ENCODE measurements at places on chromosomes 7 and 10.

DNA sequence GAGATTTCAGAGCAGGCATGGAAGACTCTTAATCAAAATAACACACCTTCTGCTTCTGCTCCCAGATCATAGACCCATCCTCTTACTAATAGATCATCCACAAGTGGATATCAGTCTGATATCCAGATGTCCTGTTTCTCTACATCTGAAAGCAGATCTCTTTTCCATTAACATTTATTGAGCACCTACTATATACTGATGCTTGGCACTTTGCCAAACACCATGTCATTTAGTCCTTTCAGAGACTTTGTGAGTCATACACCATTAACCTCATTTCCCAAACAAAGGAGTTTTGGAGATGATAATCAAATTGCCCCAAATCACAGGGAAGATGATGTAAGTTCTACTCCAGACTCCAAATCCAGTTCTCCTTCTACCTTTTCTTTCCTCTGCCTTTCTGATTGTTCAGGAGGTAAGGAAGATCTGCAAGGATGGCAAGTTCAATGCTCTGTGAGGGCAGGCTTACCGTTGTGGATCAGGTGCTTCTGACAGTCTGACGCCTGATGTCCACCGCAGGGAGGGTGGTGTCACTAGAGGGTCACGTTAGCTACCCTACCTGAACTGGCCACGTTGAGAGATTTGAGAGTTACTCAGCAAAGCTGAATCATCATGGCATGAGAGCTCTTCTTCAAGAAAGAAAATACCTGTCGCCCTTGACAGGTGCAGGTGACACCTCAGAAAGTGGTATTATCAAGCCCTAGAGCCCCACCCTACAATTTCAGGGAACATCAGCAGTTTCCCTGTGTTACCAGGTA, 269.6 kb upstream of the ZMIZ1 start:
- no peak for DNase-seq

DNA sequence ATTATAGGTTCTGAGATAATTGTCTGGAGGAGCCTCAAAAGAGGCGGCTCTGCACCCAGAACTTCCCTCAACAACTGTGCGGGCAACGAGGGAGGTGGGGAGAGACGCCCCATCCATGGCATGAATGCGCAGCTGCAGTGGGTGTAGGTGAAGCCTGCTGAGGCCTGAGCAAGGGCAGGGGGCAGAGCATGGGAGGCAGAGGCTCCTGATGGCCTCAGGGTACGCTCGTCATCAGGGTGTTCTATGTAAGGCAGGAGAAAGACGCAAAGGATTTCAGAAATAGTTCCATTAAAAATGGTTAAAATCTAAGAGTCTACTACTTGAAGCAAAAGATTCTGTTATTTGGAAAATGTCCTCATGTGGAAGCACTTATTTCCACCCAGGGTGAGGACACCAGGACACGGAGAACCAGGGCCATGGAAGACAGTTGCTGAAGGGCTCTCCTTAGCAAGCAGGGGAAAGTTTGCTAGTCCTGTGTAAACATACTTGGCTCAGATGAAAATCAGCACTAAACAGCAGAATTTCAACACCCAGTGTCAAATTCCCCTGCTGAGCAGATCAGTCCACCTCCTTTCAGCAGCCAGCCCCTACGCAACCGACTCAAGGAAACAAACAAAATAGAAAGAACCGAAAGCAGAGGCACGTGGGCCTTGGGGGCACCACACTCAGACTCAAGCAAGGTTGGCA, 18.9 kb downstream of the INSIG1 start:
- no peak for DNase-seq

DNA sequence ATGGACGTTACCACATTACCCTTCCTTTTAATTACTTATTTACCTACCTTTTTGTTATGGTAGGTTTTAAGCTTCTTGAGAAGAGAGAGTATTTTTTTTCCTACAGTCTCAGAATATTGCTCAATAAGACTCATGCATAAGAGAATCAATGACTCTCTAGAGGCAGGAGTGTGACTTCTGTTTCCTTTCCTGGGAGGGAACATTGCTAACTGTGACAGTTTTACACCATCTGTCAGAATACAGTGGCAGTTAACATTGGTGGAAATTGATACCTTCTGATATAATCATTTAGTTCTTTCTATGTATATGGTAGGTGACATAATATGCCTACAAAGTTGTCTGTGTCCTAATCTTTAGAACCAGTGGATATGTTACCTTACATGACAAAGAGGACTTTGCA, 348.7 kb upstream of the POT1 start:
- no peak for DNase-seq

DNA sequence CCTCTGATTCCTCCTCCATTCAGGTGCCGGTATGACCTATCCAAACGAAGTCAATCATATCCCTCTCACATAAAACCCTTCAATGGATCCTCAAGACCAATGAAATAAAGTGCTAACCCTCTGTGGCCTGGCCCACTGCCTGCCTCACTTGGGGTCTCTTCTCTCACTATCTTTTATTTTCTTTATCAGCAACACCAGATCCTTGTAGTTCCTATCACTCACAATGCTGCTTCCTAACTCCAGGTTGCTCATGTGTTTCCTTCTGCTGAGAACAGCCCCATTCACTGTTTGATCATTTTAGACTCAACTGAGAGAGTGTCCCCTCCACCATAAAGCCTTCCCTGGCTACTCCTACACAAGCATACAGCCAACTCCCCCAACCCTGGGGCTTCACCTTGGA, 180.6 kb downstream of the DOCK4 start:
- no peak for DNase-seq

- DNase-seq: no peak
These were observed 799.0 kb downstream of the PCDH15 start for GRCh38 chr10:54002077-54002476.

DNA sequence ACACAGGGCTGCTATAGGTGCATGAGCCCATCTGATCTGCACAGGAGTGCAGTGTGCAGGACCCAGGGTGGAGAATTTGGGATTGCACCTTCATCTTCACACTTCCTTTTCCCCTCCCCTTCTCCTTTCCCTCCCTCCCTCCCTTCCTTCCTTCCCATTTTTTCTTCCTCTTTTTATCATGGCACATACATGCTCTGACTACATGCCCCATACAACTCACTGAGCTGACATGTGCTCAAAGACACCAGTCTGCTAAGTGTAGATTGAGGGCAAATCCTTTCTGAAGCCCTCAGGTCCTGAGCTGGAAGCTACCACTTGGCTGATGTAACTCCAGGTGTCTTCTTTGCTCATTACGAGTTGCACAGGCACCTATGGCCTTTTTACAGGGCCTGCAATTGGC, 365.3 kb upstream of the ZNF32 start:
- DNase-seq: no peak

DNA sequence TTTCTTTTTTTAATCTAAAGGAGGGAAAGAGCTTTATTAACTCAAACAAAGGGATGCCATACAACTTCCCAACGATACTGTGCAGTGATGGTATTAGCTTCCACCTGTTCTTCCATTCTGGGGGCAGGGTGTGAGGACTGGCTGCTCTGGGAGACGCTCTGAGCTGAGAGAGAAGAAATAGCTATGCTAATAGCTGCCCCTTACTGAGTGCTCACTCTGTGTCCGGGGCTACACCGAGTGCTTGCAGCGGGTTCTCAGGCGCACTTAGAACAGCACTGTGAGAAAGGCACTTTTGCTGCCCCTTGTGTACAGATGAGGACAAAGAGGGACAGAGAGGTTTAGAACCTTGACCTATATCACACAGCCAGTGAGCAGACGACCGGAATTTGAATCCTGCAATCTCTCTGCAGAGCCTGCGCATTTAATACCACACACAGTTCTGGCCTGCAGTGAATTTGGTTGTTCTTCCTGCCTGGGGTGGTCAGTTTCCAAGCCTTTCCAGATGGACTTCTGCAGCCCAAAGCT, 142.2 kb downstream of the PLPP4 start:
- no peak for DNase-seq

Measured in stimulated activated CD4-positive, alpha-beta T cell treated with anti-CD3 and anti-CD28 coated beads, TNF-alpha, amount 100 ng/mL, for 4 hours (primary cell).